ENCODE measurements at places on chromosomes 7 and 10.
A peak's percentile ranks its signal among the peaks of the same experiment; 100 is the strongest.

- peak; percentile 12 for DNase-seq
Observed at GRCh38 chr7:106110238-106110560, 1.9 kb downstream of the SYPL1 start.

DNA sequence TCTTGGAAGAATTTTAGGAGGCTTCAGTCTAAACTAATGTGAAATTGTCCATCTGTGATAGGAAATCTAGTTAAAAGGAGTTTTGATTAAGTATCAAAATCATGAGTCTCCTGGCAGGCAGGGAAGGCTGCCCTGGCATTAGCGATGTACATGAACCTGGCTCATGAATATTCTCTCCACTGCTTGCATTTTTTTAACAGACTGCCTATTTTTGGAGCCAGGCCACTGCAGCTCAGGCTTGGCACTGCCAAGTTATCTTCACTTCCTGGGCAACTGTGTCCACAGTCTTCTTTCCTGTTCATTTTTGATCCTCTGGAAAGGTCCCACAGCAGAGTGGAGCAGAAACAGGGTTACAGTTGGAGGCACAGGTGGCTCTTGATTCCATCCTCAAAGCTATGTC lies 7.0 kb downstream of the GPR26 start:
- DNase-seq, result no peak

GRCh38 chr7:34430456-34430855 lies 227.6 kb upstream of the NPSR1 start:
- no peak for DNase-seq

GRCh38 chr7:83677180-83677866 lies 28.4 kb upstream of the SEMA3E start:
- DNase-seq, result no peak

DNA sequence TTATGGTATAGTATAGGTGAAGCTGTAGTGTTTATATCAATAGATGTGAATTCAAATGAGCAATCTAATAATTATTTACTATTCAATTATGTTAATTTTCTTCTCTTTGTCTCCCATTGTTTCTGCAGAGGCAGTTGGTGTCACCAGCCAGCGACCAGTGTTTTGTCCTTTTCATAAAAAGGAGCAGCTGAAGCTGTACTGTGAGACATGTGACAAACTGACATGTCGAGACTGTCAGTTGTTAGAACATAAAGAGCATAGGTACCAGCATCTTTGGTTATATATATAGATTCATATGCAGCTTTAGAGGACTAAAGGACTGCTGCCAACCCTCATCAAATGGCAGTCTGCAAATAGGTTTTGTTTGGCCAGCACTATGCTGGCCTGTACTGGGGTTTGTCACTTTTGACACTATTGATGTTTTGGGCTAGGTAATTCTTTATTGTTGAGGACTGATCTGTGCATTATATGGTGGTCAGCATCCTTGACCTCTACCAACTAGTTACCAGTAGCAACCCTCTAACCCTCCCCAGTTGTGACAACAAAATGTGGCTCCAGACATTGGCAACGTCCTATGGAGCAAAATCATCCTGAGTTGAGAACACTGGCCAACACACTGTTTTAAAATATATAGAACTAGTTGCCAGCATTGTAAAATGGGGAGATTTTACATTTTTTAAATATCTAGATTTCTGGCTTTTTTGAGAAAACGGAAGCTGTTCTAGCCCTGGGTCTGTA lies 59.2 kb downstream of the TRIM24 start:
- DNase-seq, result no peak

DNA sequence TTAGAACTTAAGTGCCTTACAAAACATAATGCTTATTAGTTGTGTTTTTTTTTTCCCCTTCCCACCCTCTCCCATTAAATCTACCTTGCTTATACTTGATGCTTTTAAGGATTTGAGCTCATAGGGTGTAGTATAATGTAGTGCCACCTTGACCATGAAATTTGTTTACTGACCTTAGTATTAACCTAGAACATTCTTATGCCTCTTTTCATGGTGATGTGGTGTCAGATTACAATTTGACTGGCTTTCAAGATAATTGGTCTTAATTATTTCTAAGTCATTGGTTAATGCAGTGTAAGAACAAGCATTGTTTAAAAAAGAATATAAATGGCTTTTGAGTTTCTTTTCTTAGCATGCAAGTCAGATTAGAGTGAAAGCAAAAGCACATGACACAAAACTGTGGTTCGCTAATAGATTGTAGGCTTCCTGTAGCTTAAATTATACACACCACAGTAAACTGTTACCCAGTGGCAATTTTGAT lies 61.8 kb downstream of the ADD3 start:
- no peak for DNase-seq

GRCh38 chr10:100927266-100927665 lies 14.5 kb downstream of the SLF2 start:
- DNase-seq, result no peak

Data from GDM1 (cell line).